8988T (cell line): ENCODE measurements at places on chromosomes 5 and 9.

DNA sequence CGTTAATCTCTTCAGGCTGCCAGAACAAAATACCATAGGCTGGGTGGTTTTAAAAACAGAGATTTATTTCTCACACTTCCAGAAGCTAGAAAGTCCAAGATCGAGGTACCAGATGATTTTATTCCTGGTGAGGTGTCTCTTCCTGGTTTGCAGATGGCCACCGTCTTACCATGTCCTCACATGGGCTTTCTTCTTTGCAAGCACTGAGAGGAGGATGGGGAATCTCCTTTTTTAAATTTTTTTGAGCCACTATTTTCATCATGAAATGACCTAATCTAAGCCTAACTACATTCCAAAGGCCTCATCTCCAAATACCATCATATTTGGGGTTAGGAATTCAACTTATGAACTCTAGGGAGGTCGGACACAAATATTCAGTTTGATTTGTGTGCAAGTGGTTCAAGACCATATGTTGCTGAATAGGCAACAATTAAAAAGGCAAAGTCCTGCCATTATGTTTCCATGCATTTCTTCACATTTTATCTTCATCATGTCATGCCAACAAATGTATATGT is 371.2 kb downstream of the CDH18 start:
- no peak for DNase-seq

- no peak for DNase-seq
Measured at GRCh38 chr5:116419258-116419657, 155.4 kb downstream of the SEMA6A start.

DNA sequence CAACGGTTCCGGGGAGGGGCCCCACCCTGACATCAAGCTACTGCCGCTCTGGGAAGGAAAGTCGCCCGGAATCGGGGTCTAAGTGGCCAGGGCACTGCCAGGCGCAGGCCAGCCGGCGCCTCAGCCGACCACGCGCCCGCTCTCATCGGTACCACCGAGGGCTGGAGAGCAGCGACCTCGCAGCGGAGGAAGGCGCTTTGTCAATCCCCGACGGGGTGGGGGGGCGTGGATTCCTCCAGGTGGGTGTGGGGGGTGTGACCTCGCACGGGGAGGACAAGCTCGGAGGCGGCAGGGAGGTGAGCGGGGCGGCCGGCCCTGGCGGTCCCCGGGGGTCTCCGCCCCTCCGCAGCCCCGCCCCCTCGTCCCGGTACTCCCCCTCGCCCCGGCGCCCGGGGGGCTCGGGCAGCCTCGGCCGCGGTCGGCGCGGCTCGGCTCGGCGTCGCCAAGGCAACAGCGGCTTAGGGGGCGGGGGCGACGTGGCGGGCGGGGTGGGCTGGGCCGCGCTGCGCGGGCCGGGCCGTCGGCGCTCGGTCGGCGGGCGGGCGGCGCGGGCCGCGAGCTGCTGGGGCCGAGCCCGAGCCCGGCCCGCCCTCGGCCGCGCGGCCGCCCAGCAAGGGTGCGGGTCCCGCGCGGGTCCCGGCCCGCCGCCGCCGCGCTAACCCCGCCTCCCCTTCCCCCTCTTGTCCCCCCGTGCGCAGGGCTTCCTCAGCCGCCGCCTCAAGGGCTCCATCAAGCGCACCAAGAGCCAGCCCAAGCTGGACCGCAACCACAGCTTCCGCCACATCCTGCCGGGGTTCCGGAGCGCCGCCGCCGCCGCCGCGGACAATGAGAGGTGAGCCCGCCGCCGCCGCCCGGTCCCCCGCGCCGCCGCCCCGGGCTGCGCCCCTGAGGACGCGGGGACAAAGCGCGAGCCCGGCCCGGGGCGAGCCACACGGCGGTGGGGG is 47.5 kb downstream of the DAB2IP start:
- DNase-seq, result peak; percentile 77

DNA sequence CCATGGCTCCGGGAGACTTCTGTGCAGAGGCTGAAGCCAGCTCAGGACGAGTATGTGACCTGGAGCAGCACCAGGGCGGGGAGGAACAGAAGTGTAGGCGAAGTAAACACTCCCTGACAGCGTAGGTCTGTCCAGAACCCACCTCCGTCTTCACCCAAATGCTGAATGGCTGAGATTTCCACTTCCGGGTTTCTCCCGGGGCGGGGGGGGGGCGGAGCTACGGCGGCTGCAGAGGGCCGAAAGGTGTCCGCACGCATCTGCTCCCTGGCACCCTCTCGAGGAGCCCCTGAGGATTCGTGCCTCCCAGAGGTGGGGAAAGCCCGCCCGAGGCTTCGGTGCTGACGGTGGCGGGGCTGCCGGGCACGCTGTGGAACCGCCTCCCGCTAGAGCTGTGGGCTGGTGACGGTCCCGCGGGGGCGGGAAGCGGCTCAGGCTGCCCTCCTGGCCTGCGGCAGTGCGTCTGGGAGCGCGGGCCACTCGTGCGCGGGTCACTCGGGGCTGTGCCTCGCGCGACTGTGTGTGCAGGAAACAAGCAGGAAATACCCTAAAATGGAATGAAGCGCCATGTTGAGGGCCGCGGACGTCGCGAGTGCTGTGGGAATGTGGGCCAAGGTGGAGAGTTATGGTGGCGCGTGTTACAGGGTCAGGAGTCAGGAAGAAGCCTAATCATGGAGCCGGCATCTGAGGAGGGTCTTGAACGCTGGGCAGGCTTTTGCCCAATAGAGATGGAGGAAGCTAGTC is 1425.4 kb downstream of the FOXD4L5 start:
- DNase-seq, result no peak

DNA sequence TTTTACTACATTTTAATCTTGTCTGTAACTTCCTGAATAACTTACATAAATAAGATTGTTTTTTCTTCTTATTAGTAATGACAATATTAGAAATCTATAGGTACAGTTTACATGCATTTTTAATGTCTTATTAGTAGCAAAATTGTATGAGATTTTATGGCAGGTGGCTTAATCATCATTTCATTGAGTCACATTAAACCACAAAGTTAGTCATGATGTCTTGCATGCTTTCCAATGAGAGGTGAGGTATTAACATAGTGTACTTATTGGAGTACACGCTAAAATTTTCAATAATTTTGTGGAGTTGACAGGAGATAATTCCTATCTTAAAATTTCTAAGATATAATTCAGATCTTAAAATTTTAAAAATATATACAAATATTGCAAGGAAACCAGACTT is 989.6 kb upstream of the ARRDC3 start:
- no peak for DNase-seq

- no peak for DNase-seq
Measured at GRCh38 chr5:143374496-143375217, 28.8 kb downstream of the NR3C1 start.

- no peak for DNase-seq
Measured at GRCh38 chr5:57906671-57907070, 424.1 kb upstream of the ACTBL2 start.

- no peak for DNase-seq
Measured at GRCh38 chr9:73371801-73372200, 220.1 kb downstream of the ANXA1 start.

- no peak for DNase-seq
Measured at GRCh38 chr5:118195211-118195610, 793.1 kb downstream of the DTWD2 start.

GRCh38 chr9:71737455-71737854 is 30.9 kb downstream of the CEMIP2 start:
- DNase-seq, result no peak

GRCh38 chr5:164746723-164747122 is 1241.3 kb downstream of the MAT2B start:
- DNase-seq, result no peak

GRCh38 chr5:133387621-133388020 is 224.7 kb downstream of the FSTL4 start:
- DNase-seq, result no peak

DNA sequence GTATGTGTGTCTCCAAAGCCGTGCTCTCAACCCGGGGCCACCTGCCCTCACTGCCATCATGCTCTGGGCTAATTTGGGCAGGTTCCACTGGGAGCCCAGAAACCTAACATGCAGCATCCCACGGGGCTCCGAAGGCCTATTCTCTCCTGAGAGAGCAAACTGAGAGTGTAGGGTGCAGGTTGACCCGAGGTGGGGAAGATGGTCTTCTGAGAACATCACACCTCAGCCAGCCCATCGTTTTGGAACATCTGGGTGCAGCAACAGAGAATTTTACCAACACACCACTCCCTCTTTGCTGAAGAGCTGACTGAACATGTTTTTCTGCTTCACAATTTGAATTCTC is 294.6 kb upstream of the TUT7 start:
- DNase-seq, result no peak

GRCh38 chr9:135500071-135500524 is 384 bp upstream of the MRPS2 start:
- no peak for DNase-seq

DNA sequence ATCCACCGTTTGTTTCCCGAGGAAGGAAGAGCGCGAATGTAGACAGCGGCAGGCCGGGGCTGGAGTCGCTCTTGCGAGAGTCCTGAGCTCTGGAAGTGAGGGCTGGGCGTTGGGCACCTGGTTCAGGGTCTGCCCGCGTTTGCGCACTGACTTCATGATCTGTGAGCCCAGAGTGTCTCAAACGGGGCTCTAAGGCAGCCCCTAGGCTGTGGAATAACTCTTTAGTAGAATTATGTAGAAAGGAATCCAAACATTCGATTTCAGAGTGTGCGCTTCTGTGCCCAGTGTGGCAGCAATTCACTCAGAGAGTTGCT is 478 bp upstream of the GGTA1 start:
- DNase-seq, result no peak

- DNase-seq, result no peak
Measured at GRCh38 chr9:92962846-92963245, 15.5 kb downstream of the FGD3 start.

GRCh38 chr9:137578518-137579258 is at the start of gene DPH7:
Gene DPH7, minus strand, starts transcription at chr9:137578925. Its CDS starts 148 bp downstream, at chr9:137578777.
- peak; percentile 96 for DNase-seq

- DNase-seq, result no peak
Measured at GRCh38 chr5:73266176-73266738, 93.3 kb downstream of the TMEM174 start.

DNA sequence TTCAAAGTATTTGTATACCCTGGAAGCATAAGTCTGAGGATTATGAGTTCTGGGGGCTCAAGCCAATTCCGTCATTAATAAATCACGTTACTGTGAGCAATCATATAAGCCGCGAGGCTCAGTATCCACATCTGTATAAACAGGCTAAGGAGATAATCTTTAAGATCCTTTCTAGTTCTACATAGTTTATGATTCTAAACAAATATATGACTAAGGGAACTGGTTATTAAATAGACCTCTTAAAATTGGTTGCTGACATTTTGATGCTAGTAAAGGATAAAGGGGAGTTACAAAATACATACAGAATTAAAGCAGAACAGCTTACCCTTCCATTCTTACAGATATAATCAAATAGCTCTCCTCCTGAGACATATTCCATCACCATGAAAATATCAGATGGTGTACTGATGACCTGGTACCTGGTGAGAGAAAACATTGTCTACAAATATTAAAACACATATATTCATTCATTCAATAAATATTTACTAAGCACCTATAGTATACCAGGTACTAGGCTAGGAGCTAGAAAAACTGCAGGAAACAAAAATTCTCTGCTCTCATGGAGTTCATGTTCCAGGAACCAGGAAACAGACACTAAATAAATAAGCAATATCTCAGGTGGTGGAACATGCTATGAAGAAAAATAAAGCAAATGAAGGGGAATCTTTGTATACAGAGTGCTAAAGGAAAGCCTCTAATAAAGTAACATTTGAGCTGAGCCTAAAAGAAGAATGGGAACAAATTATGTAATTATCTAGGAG is 19.5 kb upstream of the TTC33 start:
- no peak for DNase-seq

GRCh38 chr9:124477211-124477647 is 27.0 kb downstream of the ADGRD2 start:
- DNase-seq, result no peak

DNA sequence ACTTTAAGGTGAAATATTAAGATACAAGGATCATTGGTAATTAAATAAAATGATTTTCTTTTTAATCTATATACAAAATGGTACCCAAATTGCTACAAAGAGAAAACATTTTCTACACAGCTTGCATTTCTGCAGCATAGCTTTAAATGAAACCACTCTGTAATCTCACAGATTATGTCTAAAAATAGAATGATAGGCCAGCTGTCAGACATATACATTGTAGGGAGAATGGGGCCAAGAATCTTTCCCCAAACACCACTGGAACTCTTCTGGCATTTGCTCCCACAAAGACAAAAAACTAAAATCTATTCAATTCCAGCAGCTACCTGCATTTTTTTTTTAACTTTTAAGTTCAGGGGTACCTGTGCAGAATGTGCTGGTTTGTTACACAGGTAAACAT is 124.1 kb upstream of the NR5A1 start:
- DNase-seq, result no peak

DNA sequence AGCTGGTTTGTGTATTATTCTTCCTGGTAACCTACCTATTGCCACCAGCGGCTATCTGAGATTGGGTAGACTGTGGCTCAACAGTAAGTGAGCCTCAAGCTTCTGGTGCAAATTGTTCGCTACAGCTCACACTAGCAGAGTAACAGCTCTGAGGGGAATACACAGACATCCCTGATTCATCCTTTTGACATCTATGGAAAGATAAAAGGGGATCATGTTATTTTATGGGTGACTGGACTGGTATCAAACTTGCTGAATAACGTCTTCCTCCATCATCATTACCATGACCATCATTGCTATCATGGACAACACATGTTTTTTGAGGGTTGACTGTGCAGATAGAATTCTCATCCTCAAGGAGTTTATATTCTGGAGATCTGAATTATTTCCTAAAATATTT is 129.6 kb downstream of the PIK3R1 start:
- no peak for DNase-seq

GRCh38 chr5:10295619-10296326 is 11.9 kb downstream of the CMBL start:
- no peak for DNase-seq

- no peak for DNase-seq
Measured at GRCh38 chr9:87831159-87831558, 51.5 kb upstream of the SPATA31E1 start.

DNA sequence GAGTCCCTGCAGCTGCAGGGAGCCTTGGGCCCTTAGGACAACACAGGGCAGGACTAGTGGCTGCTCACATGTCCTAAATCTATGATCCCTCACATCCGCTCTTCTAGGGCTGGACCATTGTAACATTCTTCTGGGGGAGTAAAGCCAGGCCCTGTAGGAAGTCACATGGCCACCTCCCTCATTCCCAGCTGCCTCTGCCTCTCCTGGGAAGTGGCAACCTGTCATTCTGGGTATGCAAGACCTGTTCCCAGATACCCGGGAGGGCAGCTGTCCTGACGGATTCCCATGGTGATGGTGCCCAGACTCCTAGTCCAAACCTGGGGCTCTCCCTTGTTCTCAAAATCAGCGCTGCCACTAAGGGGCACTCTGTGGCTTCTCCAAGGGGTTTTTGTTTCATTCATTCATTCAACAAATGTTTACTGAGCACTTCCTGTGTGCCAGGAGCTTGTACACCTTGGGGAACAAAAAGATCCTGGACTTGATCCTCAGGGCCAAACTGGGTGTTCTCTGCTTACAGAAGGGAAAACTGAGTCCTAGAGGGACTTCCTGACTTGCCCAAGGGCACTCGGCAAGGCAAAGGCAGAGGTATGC is 85.6 kb downstream of the PSD2 start:
- DNase-seq, result no peak

GRCh38 chr5:151139015-151139414 is 18.6 kb downstream of the ANXA6 start:
- no peak for DNase-seq

- no peak for DNase-seq
Measured at GRCh38 chr9:84620338-84620737, 49.2 kb upstream of the NTRK2 start.
